Activated gamma-delta T cell (primary cell): ENCODE measurements at places on chromosomes 13 and 19.

DNA sequence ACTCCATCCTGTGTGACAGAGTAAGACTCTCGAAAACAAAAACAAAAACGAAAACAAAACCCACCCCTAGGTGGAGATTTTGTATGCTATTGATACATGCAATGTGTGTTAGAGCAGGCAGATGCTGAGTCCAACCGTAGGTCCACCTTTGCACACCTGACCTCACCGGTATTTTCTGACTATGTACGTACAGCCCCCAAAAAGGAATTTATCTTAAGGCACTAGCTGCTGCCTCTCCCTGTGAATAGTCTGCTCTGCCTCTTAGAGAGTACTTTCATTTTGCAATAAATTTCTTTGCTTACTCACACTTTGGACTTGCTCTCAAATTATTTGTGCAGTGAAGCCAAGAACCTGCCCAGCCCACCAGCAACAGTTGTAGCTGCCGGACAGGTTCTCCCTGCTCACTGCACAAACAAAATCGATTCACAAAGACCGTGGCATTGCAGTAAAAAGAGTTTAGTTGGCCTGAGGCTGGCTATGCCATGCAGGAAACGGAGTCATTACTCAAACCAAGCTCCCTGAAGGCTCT, 8.2 kb upstream of the ZNF77 start:
- DNase-seq, result no peak

GRCh38 chr13:76885203-76886004, 801 bp downstream of the KCTD12 start:
- DNase-seq, result peak; percentile 16

GRCh38 chr13:76758738-76759137, 127.5 kb downstream of the KCTD12 start:
- no peak for DNase-seq

GRCh38 chr19:47176071-47176626, 45.5 kb downstream of the SAE1 start:
- DNase-seq, result no peak

DNA sequence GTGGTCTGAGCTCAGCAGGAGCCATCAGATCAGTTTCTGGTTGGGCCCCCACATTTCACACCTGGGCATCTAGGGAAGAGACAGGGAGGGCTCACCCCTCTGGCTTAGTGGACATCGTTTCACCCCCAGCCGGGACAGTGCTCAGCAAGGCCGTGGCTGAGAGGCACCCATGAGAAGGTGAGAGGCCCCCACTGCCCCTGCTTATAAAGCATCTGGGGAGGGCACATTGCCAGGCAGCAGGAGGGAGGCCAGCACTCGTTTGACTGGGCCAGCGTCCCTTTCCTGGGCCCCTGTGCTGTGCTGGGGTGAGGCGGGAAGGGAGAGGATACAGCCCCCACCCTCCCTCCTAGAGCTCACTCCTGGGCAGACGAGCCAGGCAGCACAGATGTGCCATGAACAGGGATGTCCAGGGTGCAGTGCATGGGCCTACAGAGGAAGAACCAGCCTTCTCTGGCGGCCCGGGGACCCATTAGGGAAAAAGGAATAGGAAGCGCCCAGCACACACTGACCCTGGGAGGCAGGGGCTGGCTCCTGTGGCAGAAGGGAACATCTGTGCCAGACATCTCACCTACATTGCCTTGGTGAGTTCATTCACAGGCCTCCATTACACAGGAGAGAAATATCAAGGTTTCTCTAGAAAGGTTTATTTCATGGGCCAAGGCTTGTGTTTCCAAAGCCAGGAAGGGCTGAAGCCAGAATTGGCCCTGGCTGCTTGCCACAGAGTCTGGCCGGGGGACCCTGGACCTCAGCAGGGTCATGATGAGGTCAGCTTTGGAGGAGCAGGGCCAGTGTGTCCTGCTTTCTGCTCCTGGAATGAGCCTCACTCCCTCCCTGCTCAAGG, 7.7 kb downstream of the AP1M1 start:
- DNase-seq, result no peak

DNA sequence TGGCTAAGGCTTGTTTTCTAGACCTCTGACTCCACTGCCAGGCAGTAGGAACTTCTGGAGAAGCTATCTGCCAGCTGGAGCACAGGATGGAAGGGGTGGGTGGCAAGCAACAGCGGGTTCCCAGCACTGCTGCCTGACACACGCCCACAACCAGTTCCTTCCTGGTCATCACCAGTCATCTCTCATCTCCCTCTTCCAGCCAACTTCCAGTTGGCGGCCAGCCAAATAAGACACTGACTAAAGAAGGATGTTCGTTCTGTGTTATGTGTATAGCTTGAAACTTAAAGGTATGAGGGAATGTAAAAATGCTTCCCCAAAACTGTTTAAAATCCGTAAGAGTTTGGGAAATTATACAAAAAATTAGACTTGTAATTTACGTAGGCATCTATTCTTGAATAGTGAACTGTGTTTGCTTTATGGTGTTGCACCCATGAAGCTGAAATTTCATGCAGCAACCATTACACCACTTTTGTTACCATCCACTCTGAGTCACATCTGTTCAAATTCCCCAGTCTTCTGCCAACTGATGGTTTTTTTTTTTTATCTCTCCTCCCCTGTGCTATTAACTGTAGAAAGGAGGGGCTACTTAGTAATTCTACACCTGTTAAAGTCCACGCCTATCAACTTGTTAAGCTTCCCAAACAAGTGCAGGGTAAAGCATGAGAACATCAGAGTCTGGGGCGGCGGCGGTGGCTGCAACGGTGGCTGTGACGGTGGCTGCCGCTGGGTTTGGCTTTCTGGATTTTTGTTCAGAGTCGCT, 86.2 kb upstream of the FRY start:
- no peak for DNase-seq

GRCh38 chr13:47798906-47799305, 202.2 kb downstream of the SUCLA2 start:
- no peak for DNase-seq

DNA sequence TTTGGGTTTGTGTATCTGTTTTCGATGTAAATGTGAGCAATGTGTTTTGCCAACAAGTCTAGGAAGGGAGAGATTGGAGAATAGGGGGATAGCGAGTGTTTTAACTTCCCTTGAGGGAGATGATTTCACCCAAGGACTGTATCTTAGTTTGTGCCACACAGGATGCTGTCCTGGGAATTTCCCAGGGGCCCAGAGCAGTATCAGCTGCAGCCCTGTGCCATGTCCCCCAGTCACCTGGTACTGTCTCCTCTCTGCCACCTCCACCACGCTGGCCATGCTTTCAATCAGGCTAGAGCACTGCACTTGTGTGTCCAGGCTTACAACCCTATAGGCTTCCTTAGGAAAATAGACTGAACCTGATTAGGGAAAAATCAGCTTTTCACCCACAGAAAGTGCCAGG, 40.1 kb upstream of the CLDN10 start:
- no peak for DNase-seq

- no peak for DNase-seq
These were observed 1.2 kb downstream of the MED26 start for GRCh38 chr19:16626796-16627192.

DNA sequence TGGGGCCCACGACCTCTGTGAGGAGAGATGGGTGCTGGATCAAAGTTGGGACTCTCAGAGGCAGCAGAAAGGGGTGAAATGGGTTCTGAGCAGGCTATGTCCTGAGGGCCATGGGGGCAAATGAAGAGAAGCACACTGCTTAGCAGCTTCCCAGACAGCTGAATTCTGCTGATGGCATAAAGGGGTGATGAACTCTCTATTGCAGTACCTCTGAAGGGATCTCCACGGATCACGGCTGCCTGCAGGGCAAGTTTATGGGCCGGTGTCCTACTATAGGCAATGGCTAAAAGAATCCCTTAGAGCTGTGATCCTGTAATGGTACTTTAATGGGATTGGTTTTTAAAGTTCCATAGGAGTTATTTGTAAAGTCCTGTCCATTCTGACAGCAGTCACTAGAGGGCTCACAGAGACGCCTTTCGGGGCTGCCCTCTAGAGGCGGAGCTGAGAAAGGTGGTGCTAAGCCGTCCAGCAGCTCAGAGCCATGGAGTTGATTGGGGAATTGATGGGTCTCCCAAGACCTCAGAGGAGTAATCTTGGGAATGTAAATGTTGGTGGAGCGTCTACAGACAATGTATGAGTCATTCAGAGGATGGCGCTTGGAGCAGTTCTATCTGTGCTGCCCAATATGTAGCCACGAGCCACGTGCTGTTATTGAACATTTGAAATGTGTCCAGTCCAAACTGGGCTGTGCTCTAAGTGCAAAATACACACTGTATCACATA, 287.3 kb downstream of the COG6 start:
- DNase-seq, result peak; percentile 4

DNA sequence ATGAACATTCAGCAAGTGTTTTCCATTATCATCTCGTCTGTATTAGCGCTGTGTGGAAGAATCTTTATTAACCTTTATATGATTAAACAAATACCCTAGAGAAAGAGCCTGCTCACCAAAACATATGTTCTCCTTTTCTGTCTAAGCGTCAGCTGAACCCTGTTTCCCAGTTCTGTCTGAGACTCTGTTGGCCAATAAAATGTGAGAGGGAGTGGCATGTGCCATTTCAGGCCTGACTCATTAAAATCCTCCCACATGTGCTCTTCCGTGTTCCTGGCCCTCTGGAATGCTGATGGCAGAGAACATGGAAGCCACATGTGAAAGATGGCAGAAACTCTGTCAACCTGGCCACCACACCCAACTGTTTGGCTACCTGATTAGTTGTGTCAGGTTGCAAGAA, 181.9 kb upstream of the EDNRB start:
- no peak for DNase-seq

DNA sequence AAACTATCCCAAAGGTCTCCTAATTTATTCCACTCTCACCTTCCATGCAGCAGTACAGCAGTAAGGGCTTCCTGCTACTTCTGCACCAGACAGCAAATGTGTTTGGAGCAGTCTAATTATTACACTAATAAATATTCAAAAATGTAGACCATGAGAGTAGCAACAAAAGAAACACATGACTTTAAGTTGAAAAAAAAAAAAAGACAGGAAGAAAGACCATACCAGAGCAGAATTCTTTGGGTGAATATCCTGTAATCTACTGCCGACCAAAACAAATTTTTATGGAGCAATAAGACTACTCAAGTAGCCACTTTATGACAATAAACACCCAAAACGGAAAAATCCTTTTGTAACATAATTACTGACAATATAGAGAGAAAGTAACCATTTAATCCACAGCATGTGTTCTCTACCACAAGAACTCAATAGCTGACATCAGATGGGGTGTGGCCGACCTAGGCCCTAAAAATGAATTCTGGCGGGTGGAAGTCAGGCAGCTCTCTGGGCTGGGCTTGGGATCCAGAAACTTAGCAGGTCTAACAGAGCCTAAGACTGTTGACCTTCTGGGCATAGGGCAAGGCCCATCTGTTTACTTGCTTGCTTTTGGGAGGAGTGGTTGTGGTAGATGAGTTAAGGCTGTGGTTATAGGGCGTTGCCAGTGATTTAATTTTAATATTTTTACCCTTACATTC, 4.6 kb downstream of the KLF12 start:
- DNase-seq, result no peak

DNA sequence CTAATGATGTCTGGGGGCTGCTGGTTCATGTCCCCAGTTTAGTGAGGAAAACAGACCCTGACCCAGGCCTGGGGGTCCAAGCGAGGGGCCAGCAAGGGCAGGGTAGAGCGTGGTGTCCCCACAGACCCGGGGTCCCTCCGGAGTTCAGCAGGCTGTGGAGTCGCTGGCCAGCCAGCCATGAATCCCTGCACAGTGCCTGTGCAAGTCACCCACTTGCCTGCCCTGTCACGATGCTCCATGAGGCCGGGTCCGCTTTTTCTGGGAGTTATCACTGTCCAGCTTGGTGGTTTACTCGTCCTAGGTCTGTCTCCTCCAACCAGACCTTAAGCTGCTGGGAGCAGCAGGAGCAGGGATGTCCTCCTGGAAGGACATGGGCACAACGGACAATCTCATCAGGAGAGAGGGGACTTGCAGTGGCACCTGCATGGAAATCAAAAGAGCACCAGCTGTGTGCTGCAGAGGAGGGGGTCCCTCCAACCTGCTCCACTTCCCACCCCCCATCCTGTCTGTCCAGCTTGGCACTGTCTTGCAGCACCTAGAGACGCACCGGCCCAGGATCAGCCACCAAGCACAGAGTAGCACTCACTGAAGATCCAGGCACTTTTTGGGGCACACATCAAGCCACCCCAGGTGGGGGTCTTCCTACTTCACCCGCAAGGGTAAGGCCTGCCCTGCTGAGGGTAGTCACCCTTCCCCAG, 121.8 kb downstream of the URI1 start:
- DNase-seq, result no peak

GRCh38 chr19:50725218-50725910, 2.2 kb downstream of the CLEC11A start:
- no peak for DNase-seq

GRCh38 chr19:43683905-43684304, 13.9 kb upstream of the PLAUR start:
- no peak for DNase-seq

DNA sequence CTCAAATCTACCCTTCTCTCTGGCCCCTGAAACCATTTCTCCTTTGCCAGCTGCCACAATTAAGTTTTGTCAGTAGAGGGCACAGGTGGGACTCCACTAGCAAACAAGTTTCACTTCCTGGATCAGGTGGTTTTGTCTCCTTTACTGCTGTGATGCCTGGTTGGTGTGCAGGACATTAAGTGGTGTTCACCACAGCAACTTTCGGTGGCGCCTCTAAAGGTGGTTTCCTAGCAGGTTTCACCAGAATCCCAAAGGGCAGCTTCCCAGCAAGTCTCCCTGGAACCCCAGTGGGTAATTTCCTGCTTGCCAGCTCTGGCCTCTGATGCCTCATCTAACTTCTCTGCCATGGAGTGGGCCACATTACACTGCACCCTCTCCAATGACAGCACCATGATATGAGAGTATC, 16.6 kb downstream of the MED4 start:
- no peak for DNase-seq

DNA sequence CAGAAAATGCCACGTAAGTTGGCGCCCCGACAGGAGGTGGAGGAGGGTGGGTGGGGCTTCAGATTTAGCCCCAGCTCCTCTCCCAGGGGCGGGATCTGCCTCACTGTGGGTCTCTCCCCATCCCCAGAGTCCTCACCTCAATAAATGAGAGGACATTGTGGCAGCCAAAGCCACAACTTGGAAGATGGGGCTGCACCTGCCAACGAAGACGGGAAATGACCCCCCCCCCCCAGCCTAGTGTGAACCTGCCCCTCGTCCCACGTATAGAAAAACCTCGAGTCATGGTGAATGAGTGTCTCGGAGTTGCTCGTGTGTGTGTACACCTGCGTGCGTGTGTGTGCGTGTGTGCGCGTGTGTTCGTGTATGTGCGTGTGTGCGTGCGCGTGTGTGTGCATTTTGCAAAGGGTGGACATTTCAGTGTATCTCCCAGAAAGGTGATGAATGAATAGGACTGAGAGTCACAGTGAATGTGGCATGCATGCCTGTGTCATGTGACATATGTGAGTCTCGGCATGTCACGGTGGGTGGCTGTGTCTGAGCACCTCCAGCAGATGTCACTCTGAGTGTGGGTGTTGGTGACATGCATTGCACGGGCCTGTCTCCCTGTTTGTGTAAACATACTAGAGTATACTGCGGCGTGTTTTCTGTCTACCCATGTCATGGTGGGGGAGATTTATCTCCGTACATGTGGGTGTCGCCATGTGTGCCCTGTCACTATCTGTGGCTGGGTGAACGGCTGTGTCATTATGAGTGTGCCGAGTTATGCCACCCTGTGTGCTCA, 1.5 kb upstream of the TRAPPC5 start:
- DNase-seq, result no peak

GRCh38 chr19:42423462-42424344, 3.5 kb downstream of the LIPE start:
- peak; percentile 64 for DNase-seq
